ENCODE measurements at places on chromosomes 4 and X.

DNA sequence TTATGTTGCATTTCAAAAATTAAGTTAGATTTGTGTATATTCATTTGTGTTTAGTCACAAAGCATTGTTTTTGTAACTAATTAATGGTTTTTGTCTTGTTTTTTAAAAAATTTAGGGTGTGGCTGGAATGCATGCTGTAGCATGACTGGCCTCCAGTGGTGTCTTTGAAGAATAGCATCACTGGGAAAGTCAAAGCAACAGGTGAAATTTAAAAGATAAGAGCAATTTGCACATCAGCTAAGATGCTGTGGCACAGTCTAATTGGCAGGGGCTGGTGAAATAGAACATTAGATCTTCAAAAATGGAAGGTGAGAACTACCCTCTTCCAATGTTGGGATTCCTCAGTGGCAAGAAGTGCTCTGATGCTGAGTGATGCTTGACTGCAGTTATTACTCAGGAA, 45.3 kb downstream of the ANK2 start:
- DNase-seq, result peak; percentile 7

DNA sequence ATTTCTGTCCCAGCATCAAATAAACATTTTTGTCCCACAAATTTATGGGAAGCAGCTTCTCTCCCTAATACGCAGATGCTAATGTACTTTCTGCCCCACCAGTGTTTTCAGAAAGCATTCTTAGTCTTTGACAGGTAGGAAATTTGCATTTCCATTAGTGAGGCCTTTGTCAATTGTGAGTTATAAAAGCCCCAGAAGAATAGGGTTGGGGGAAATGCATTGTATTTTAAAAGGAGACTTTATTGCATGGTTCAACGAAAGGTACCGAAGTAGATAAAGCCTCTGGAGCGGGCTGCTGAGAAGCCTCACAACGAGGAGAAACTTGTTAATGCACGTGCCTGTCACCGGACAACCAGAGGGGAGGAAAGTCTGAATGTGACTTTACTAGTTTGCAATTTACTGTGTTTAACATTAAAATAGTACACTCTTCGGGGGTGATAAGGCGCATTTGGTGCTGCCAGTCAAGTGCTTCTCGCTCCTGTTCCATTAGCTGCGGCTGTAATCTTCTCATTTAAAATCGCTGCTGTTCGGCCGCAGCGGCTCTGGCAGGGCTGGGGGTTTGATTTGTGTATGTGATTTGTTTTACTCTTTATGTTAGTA, 63.4 kb downstream of the DCTD start:
- no peak for DNase-seq

GRCh38 chrX:40922307-40922706, 162.9 kb upstream of the USP9X start:
- peak; percentile 51 for DNase-seq

- DNase-seq, result peak; percentile 91
These were observed 13.0 kb downstream of the EXOC1 start for GRCh38 chr4:55866290-55866907.

DNA sequence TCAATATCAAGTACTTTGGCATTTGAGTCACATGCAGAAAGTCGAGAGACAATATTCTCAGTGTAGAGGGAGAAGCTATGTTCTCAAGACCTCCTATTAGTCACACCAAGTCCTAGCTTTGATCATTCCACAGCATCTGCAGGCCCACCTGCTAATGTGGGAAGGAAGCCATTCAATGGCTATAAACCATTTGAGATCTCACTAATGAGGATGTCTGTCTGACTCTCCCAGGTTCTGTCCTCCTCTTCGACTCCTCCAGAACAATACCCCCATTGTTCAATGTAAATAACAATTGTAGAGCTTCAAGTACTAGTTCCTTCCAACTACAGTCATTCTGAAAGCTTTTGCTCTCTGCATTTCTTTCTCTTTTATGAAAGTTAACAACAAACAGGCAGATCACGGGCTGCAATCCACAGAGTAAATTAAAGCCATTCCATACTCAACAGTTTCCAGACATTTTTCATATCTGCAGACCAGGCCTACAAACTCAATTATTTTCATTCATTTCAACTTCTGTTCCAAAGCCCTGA, 140.2 kb upstream of the EDNRA start:
- peak; percentile 39 for DNase-seq

- DNase-seq, result no peak
These were observed 524.0 kb downstream of the DMD start for GRCh38 chrX:32687379-32687778.

DNA sequence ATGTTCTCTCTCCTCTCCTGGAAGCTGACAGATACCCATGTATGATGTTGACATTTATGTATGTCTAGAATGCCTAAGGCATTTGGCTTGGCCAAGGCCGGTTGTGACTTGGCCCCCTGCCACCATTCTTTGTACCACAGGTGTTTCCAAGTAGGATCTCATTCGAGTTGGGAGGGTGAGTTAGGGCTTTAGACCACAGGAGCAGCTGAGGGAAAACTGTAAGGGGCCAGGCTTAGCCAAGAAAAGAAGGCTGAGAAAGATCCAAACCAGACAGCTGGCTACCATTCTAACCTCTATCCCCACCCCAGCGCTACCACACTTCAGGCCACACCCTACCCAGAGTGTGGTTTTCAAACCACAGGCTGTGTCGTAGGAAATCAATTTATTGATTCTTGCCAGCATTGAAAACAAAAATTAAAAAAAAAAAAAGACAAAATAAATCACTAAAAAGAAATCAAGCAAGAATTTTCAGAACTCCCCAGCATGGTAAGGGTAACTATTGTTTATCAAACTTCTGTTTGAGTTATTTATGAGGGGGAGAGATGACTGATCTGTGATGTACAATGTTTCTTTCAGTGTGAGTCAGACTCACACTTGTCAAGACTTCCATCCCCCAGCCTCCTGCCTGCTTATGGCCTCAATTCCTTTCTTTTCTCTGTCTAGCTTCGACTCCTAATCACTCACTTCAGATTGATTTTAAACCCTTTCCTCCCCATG, 9.9 kb downstream of the TMSB4X start:
- peak; percentile 82 for DNase-seq

All from fibroblast of skin of right quadriceps (primary cell).